ENCODE measurements at places on chromosomes 6 and 20. TPM values are rescaled to one million over a fixed set of nuclear protein-coding genes. Genes with fewer than 3 reads are reported as not detected.
A peak's percentile ranks its signal among the peaks of the same experiment; 100 is the strongest.

- no peak for DNase-seq
These were observed 40.8 kb upstream of the ATXN1 start for GRCh38 chr6:16802071-16802470.

GRCh38 chr6:146693342-146693741, 94.6 kb downstream of the ADGB start:
- no peak for DNase-seq

DNA sequence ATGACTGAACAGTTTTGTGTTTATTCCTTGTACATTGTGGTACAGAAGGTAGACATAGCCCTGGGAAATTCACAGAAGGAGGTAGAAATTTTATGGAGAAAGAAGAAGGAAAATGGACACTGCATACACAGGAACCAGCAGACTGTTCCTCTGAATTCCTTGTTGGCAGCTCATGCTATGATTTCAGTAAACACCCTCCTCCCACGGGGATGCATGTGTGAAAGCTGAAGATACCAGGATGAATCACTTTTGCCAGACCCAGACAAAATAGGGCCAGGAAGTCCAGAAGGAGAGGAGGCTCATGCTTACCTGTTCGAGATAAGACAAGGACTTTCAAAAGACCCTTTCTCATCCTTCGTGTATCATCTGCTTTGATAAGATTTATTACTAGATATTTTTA, 110.3 kb upstream of the GGTLC1 start:
- no peak for DNase-seq

DNA sequence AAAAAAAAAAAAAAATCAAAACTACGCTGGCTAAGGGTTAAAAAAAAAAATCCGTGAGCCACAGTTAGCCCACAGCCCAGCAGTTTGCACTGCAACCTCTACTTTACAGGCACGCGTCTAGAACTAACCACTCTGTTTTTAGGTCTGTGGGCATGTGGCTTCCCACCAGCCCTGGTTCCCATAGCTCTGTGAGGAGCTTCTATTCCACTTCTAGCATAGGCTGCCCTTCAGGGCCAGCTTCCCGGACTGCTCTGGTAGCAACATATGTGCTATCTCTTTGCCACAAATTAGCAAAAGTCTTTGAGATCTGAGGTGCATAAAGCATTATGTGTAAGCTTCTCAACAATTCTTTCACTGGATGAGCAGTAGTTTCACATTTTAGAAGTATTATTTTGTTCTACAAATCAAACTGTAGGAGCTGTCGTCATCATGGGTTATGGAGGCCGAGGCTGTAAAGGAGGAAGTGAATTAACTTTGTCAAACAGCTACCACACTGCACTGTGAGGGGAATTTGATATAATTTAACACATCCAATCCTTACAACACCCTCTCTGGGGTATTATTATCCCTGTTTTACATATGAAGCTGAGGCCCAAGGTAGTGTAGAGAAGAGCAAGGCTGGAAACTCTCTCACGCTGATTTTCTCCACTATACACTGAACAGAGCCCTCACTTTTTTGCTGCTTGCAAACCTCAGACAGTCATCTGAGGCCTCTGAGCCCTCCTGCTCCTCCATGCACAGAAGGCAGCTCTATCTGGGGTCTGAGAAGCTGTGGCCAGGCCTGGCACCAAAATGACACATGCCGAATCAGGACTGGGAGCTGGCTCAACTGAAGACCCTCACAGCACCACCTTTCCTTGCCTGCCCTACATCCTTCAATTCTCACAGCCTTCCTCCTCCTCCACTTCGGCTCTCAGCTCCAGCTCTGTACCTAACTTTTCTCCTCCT, 35.4 kb downstream of the MAN1A1 start:
- DNase-seq = no peak

- DNase-seq = no peak
These were observed 23.7 kb downstream of the RIOK1 start for GRCh38 chr6:7413151-7413823.

Gene EZR
- total RNA-seq = 480 TPM

Gene VSX1
- not detected for total RNA-seq

Gene NMBR
- not detected for total RNA-seq

GRCh38 chr6:81693266-81693665, 59.2 kb downstream of the TENT5A start:
- no peak for DNase-seq

GRCh38 chr6:143205131-143205535, 144.4 kb downstream of the AIG1 start:
- DNase-seq = no peak

Gene PLA2G7
- 5.3 TPM for total RNA-seq

DNA sequence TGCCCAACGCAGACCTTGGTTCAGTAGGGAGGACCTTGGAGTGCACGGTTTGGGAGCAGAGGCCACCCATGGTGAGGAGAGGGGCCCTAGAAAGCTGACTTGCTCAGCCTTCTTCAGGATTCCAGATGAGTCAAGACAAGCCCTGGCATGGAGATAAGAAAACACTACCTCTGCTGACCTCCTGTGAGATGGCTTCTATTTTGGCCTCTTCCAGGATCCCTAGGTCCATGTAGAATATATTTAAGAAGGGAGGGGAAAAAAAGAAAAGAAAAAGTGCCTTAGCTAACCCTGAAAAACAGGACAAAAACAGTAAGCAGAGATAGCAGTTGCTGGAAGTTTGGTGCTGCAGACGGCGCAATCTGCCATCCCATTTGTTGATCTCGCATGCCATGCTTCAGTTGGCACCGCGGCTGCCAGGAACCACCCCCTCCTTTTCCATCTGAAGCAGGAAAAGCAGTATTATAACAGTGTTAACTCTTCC, 100.0 kb downstream of the ARMC2 start:
- no peak for DNase-seq

- DNase-seq = no peak
These were observed 79.8 kb upstream of the CHD6 start for GRCh38 chr20:41697861-41698559.

DNA sequence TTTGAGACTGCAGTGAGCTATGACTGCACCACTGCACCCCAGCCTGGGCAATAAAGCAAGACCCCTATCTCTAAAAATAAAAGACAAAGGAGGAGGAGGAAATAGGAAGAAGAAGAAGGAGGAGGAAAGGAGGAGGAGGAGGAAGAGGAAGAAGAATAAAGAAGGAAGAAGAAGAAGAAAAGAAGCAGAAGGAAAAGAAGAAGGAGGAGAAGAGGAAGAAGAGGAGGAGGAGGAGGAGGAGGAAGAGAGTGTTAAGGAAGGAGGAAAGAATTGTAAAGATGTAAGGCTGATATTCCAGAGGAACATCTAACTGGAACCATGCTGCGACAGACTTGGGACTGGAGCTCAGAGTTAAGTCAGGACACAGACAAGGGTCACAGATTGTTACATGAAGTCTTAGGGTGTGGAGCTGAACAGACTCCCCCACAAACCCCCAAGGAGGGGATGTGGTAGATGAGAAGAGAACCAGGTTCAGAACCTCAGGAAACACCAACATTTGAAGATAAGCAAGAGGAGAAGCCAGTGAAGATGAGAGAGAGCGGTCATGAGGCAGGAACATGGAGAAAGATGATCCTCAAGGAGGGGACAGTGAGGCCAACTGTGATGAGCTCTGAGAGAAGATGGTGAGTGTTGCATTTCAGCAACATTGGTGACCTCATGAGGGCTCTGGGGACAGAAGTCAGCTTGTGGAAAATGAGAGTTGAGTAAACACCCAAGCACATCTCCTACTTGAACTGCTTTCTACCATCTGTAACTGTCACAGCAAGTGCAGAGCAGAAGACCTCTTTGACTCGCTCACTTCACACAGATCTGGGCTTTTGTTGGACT, 118.2 kb downstream of the CD164 start:
- DNase-seq = no peak

GRCh38 chr6:27630727-27631608, 158.1 kb upstream of the ZNF184 start:
- no peak for DNase-seq

Gene BEND6
- 0.44 TPM for total RNA-seq

DNA sequence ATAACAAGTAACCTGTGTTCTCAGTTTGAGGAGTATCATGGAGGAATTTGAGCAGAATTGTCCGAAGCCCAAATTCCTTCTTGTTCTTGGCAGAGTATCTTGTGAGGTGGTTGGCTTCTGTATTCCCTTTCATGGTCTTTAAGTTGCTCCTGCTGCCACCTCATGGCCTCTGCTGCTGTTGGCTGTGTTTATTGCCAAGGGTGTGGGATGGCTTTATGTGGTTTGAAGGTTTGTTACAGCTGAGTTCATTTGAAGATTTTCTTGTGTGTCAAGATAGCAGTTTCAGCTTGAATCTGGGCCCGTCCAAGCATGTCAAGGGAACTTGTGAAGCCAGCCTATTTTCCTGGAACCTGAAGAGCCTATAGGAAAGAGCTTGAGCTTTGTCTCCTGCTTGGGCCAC, 20.2 kb upstream of the TTK start:
- DNase-seq = no peak

DNA sequence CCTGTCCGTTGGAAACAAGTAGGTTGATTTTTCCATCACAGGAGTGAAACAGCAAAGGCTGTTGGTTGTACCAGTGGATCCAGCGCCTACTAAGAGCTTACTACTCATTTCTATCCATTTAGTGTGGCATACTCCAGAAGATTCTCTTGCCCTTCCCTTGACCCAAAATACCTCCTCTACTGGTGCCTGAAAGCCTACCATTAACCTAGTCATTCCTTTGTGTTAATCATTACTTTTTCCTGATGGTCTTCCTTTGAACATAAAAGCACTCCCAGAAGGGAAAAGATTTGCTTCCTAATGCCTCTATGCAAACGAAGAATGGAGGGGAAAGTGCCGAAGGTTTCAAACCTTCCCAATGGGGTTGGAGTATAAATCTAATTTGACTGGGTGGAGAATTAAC, 123.3 kb downstream of the QRSL1 start:
- DNase-seq = no peak

Gene RHAG
- total RNA-seq = not detected

GRCh38 chr6:41191569-41191968, 9.4 kb downstream of the TREML2 start:
- DNase-seq = no peak

DNA sequence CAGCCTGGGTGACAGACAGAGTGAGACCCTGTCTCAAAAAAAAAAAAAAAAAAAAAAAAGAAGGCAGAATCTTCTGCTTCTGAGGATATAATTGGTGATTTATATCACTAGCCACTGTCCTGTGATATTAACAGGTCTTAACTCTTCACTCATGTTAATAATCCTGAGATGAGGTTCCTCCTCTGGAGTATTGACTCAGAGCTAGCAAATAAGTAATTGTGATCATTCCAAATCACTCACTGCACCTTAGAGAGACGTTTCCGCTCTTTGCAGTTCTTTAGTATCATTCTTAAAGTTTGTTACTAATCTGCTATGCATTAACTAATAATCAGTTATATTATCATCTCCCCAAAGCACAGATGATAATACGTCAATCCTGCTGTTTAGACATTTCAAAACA, 41.6 kb upstream of the NOX3 start:
- DNase-seq = no peak

DNA sequence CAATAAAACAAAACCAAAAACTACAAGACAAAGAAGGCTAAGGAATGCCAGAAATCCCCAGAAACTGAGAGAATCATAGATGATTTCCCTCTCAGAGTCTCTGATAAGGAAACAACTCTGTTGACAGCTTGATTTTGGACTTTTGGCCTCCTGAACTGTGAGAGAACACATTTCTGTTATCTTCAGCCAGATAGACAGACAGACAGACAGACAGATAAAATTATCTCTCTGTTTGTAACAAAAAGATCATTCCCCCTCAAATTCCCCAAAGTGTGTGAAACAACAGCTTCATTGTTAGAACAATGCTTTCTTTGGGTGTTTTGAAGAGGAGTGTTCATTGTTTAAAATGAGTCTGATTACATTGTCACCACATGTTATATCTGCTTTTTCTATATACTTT, 148.2 kb downstream of the BCKDHB start:
- no peak for DNase-seq

GRCh38 chr20:50588034-50588736, 78.0 kb downstream of the PTPN1 start:
- peak; percentile 63 for DNase-seq

- DNase-seq = no peak
These were observed 36.9 kb downstream of the PANK2 start for GRCh38 chr20:3925899-3926638.

Gene TUBB2B
- 2.5 TPM for total RNA-seq

- no peak for DNase-seq
These were observed 88.0 kb upstream of the ADGRF1 start for GRCh38 chr6:47130086-47130485.

GRCh38 chr6:9485992-9486391, 928.9 kb downstream of the TFAP2A start:
- no peak for DNase-seq

- DNase-seq = no peak
These were observed 111.2 kb upstream of the MMS22L start for GRCh38 chr6:97394160-97394748.

Gene LGSN
- not detected for total RNA-seq

DNA sequence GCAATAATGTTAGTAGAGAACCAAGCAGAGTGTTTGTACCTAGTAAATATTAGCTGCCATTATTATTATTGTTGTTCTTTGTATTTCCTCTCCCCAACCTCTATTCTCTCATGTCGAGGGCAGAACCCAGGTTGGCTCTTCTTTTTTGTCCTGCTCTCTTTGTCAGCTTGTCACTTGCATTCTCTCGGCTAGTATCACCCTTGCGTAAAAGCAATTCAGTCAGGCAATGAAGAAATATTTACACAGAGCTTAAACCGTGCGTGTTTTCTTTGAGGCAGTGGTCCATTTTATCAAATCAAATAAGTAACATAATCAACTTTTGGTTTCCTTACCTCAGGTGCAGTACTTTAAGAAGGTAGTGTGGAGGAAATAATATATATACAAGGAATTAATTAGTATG, 83.9 kb downstream of the TULP4 start:
- DNase-seq = no peak

GRCh38 chr20:61759286-61760065, 306.2 kb downstream of the TAF4 start:
- no peak for DNase-seq

Gene FAM209B
- total RNA-seq = not detected

- no peak for DNase-seq
These were observed 1.2 kb upstream of the RBM38 start for GRCh38 chr20:57389695-57390603.

Data from omental fat pad (tissue), 4 donors.